ENCODE measurements at places on chromosomes 3 and 15. TPM values are rescaled to one million over a fixed set of nuclear protein-coding genes. Genes with fewer than 3 reads are reported as not detected.

Gene SST
- total RNA-seq = 91.5 TPM

Gene MKRN3
- not detected for total RNA-seq

Gene SLC22A14
- total RNA-seq = not detected

Gene EPHB1
- total RNA-seq = 0.31 TPM

Gene IQCH
- total RNA-seq = 1.5 TPM

Gene ACKR4
- total RNA-seq = 0.95 TPM

Gene NMNAT3
- total RNA-seq = 7.5 TPM

Gene RTP1
- not detected for total RNA-seq

Gene GRK7
- total RNA-seq = not detected

Gene GREM1
- total RNA-seq = 2.3 TPM

Gene LRRC34
- total RNA-seq = 0.16 TPM

Gene KIF7
- 0.79 TPM for total RNA-seq

GRCh38 chr3:40173227-40173721, 136.2 kb upstream of the EIF1B start:
- no peaks in the 10 kb centered on the region for H3K36me3 ChIP-seq
- DNase-seq = no peak
- H3K4me3 ChIP-seq = no peak overlapping the region
- no peaks in the 10 kb centered on the region for H3K27me3 ChIP-seq
- no peak overlapping the region for H3K27ac ChIP-seq
- H3K4me1 ChIP-seq = no peaks in the 10 kb centered on the region

DNA sequence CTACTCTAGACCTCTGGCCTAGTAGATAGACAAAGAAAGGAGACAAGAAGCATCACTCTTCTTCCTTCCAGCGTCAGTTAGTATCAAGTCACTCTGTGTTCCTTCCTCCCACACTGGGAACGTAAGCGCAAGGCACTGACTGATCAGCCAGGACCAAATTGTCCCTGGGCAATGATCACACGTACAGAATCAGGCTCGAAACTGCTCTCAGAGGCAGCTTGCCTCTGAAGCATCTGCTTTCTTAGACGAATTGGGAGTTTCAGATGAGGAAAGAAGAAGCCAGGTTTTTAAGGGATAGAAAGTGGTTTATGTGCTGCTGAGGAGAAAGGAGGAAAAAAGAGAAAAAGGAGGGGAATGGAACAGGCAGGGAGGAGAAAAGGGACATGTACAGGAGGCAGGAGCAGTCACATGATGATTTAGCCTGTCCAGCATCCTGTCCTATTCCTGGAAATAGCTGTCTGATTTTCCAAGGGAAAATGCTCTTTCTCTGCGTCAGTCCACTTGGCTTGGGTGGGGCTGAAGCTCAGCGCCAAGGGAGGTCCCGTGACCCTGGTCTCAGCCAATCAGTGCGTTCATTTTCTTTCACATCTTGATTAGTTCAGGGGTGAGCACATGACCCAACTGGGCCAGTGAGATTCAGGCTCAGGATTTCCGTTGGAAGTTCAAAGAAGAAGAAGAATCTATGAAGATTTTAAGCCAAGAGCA, 102.0 kb upstream of the PRICKLE2 start:
- no peaks in the 10 kb centered on the region for H3K4me1 ChIP-seq
- H3K4me3 ChIP-seq = no peak overlapping the region
- H3K36me3 ChIP-seq = no peaks in the 10 kb centered on the region
- H3K27ac ChIP-seq = no peak overlapping the region

DNA sequence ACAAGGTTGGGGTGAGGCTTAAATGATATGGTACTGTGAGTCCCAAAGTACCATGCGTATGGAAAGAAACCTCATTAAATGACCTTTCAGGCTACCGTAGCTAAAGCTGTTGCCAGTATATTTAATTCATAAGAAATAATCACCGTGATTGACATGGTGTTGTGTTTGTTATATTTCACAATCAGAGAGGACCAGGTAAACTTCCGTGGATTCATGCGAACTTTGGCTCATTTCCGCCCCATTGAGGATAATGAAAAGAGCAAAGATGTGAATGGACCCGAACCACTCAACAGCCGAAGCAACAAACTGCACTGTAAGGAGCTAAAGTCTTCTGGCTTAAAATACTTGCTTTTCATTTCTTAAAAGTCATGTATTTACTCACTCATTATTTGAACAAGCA, 31.5 kb downstream of the CHP1 start:
- peaks cover 24% of the 10 kb centered on the region for H3K4me1 ChIP-seq
- no peak overlapping the region for H3K27ac ChIP-seq
- no peak overlapping the region for H3K4me3 ChIP-seq
- no peak for DNase-seq

GRCh38 chr3:42541079-42541478, 38.6 kb downstream of the VIPR1 start:
- H3K27me3 ChIP-seq = no peaks in the 10 kb centered on the region
- peaks cover 8% of the 10 kb centered on the region for H3K4me1 ChIP-seq
- no peak for DNase-seq
- H3K27ac ChIP-seq = no peak overlapping the region

GRCh38 chr3:71345429-71346040, 238.0 kb downstream of the FOXP1 start:
- DNase-seq = no peak
- no peaks in the 10 kb centered on the region for H3K4me1 ChIP-seq
- no peak overlapping the region for H3K27ac ChIP-seq
- no peak overlapping the region for H3K4me3 ChIP-seq

DNA sequence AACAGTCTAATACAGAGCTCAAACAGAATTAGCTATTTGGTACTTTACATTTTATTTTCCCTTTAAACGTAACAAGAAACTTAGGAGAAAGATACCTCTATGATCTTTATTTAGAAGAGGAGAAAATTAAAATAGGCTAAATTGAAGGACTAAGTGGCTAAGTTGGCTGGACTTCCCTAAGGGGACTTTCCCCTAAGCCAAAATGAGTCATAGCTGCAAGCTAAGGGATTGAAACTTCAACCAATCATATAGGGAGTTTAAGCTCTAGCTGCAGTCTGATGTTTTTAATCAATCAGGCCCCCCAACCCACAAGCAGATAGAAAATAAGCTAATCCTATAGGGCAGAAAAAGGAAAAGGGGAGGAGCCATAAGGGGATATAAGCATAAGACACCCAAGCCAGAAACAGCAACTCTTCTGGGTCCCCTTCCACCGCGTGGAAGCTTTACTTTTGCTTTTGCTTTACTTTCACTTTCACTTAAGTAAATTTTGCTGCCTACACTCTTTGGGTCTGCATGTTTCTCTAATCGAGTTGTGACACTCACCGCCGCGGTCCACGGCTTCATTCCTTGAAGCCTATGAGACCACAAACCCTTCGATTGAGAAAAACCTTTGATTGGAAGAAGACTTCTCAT, 1108.5 kb upstream of the EPHA6 start:
- no peaks in the 10 kb centered on the region for H3K36me3 ChIP-seq
- DNase-seq = no peak
- H3K4me1 ChIP-seq = no peaks in the 10 kb centered on the region
- no peak overlapping the region for H3K4me3 ChIP-seq
- no peaks in the 10 kb centered on the region for H3K27me3 ChIP-seq

- no peak overlapping the region for H3K27ac ChIP-seq
- no peak for DNase-seq
- no peaks in the 10 kb centered on the region for H3K36me3 ChIP-seq
- H3K4me1 ChIP-seq = no peaks in the 10 kb centered on the region
- H3K27me3 ChIP-seq = no peaks in the 10 kb centered on the region
Observed at GRCh38 chr15:33104212-33104611, 90.3 kb downstream of the FMN1 start.

DNA sequence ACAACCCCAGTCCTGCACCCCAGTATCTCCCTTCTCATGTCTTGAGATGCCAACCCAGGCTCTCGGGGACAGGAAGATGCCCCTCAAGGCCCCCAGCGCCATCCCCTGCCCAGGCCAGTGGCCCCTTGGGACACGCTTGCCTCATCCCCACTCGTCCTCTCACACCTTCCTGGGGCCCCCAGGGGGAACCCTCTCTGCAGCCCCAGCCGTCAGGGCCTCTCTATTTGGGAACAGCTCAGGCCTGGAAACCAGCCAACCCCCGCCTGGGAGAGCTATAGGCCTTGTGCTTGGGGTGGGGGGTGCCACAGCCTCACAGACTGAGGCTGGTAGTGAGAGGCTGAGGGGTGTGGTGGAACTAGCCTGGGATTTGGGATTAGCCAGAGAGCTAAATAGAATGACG, 7.8 kb downstream of the LINGO1 start:
- H3K36me3 ChIP-seq = no peaks in the 10 kb centered on the region
- DNase-seq = peak; percentile 69
- no peaks in the 10 kb centered on the region for H3K27me3 ChIP-seq

GRCh38 chr3:132592216-132592615, 4.9 kb upstream of the ACKR4 start:
- H3K4me3 ChIP-seq = no peak overlapping the region
- no peaks in the 10 kb centered on the region for H3K36me3 ChIP-seq
- H3K4me1 ChIP-seq = peaks cover 4% of the 10 kb centered on the region
- H3K27ac ChIP-seq = no peak overlapping the region

GRCh38 chr3:114899186-114899931, 247.7 kb downstream of the ZBTB20 start:
- no peaks in the 10 kb centered on the region for H3K36me3 ChIP-seq
- peak overlapping the region; percentile 80 for H3K27ac ChIP-seq
- H3K27me3 ChIP-seq = no peaks in the 10 kb centered on the region
- H3K4me3 ChIP-seq = no peak overlapping the region

DNA sequence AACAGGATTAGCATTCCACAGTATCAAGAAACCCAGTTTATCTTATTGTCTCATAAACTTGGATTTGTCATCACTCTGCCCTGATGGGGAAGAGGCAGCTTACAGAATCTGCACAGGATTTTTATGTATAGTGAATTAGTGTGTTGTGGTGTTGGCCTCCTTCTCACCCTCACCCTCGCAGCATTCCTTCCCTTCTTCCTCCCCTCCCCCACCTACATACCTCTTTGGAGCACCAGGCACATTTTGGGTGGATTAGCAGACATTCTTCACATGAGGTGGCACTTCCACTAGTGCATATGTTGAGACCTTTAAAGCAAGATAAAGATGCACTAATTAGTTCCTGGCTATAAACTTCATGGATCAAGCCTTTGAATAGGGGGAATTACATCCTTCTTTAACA, 13.9 kb downstream of the ITGB5 start:
- DNase-seq = no peak
- no peaks in the 10 kb centered on the region for H3K36me3 ChIP-seq
- H3K27ac ChIP-seq = no peak overlapping the region
- H3K4me3 ChIP-seq = no peak overlapping the region

DNA sequence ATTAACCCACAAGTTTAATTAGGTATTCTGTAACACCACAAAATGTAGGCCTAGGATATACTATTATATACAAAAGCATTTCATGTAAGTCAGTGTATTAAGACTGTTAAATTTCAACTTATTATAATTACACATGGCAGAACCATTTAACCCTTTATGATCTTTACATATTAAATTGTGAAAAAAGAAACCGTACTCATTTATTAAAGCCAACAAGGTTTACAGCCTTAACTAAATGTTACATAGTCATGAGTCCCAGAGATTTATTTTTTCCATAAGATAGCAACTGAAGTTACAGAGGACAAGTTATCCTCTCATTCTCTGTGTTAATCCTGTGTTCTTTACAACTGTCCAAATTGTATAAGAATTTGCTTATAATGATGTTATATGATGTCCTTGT, 615.8 kb upstream of the AGTR1 start:
- no peaks in the 10 kb centered on the region for H3K27me3 ChIP-seq
- no peak overlapping the region for H3K27ac ChIP-seq
- no peaks in the 10 kb centered on the region for H3K36me3 ChIP-seq
- DNase-seq = no peak
- no peaks in the 10 kb centered on the region for H3K4me1 ChIP-seq

DNA sequence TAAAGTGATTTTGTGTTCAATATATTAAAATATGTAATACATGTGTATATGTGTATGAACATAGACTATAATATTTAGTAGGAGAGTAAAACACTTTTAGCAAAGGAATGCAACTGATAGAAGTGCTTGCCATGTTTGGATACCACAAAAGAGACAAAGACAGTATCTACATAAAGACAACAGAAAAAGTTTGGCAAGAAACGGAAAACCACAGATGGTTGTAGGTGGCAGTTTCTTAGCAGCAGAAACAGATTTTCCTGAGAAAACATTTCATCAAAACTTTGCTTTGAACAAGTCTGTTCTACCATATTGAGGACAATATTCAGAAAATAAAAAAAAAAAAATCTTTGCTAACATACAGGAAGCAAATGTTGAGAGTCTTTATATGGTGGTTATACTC, 1560.4 kb upstream of the GBE1 start:
- H3K4me3 ChIP-seq = no peak overlapping the region
- DNase-seq = no peak
- H3K36me3 ChIP-seq = no peaks in the 10 kb centered on the region
- H3K27me3 ChIP-seq = no peaks in the 10 kb centered on the region
- H3K27ac ChIP-seq = no peak overlapping the region

DNA sequence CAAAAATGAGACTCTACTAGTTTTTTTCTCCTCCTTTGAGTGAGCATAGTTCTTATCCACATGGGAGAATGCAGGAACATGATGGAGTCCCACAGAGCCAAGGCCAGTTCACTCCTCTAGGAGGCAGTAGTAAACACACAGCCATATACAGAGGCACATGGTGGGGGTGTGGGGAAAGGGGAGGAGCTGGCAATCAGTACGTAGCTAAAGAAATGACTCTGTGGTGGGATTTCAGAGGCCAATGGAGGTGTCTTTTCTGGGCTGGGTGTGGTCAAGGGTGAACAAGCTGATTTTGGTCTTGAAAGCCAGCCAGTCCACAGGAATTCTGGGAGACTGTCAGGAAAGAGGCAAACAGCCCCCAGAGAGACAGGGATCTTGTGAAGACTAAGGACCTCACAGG, 6.6 kb upstream of the RAB11A start:
- no peaks in the 10 kb centered on the region for H3K36me3 ChIP-seq
- no peak for DNase-seq
- no peaks in the 10 kb centered on the region for H3K4me1 ChIP-seq
- H3K4me3 ChIP-seq = no peak overlapping the region
- no peak overlapping the region for H3K27ac ChIP-seq
